ENCODE measurements at places on chromosomes 6 and 20.

DNA sequence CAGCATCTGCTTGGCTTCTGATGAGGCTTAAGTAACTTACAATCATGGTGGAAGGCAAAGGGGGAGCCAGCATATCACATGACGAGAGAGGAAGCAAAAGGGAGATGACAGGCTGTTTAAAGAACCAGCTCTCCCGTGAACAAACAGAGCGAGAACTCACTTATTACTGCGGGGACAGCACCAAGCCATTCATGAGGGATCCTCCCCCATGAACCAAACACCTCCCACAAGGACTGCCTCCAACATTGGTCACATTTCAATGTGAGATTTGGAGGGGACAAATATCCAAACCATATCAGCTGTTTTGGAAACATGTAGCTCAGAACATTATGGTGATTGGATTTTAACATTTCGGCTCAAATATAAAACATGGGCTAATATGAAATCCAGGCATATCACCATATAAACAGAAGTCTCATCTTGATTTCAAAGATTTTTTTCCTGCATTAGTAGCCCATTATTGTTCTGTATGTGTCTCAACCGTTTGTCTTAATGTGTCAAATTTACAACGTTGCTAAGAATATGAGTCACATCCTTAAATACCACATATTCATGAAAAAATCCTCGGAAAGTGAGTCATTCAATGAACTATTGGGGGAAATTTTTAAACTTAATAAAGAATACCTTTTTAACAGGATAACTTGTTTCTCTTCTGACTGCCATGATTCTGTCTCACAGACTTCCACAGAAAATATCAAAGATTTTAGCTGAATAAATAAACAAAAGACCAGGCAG, 894.3 kb downstream of the TFAP2A start:
- DNase-seq = no peak

- DNase-seq = no peak
These were observed 5.0 kb downstream of the CEP162 start for GRCh38 chr6:84222426-84222825.

GRCh38 chr20:60024245-60024644, 66.0 kb downstream of the CDH26 start:
- no peak for DNase-seq

- peak; percentile 19 for DNase-seq
These were observed 114.5 kb upstream of the SOX4 start for GRCh38 chr6:21478883-21479539.

All from SHP77 (cell line).